ENCODE measurements at places on chromosomes 4 and X.

DNA sequence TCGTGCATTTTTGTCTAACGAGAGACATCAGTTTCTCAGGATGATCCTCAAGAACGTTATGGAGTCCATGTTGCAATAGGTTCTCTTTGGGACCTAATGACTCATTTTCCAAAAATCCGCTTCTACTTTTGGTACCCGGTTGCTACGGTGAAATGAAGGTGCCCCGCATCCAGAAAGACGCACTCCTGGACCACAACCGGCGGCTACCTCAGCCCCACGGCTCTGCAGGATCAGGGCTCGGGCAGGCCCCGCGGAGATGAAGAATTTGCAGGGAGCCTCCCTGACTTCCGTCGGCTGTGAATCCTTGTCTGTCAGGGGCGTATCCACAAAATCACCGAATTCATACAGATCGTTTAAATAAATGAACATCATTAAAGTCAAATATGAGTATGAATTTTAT lies 15.6 kb downstream of the GTPBP6 start:
- DNase-seq, result peak; percentile 65

DNA sequence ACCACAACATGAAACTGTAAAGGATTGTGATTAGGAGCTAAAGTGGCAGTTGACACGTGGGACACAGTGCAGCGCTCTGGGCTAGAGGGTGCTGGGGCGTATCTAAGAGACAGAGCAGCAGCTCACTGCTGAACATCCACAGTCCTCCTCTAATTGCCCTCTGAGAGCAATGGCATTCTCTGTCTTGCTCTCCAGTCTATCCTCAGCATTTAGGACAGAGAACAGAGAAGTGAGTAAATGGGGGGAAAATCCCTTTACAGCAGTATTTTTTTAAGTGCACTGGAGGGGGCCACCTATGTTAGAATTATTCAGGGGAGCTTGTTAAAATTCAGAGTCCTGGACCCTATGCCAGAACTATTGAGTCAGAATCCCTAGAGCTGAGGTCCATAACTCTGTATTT lies 4.2 kb upstream of the TMEM154 start:
- DNase-seq, result no peak

GRCh38 chr4:70711599-70711998 lies 10.2 kb upstream of the RUFY3 start:
- DNase-seq, result no peak

DNA sequence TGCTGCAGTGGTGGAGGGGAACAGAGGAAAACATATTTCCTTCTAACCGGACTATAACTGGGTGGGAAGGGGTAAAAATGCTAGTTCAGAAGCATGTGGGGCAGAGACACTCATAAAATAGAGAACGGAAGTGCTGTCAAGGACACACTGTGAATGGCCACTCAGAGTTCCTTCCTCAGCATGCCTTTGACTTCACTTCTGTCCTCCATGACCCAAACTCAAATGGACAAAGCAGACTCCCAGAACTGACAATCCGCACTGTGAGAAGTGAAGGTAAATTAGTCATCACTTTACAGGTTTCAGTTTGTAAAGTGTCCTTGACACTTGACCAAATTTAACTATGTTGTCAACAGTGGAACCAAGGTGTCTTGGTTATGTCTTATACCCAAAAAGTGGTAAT lies 30.2 kb upstream of the ELF2 start:
- no peak for DNase-seq

GRCh38 chr4:187179086-187180058 lies 455.7 kb upstream of the FAT1 start:
- DNase-seq, result no peak

DNA sequence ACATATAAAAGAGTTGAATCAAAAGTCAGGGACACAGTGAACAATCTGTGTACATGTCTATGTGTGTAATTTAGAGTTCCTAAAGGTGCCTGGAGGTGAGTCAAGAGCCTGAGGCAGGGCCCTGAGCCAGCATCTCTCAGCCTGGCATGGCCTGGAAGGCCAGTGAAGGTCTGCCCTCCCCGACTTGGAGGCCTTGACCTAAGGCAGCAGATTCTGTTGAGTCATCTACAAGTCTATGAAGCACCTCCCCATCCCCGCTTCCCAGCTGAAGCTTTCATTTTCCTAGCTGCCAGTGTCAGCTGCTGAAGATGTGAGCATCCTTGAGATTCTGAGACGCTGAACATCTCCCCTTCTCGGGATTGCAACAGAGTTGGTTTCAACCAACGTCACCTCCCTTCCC lies 583.9 kb downstream of the BCOR start:
- peak; percentile 65 for DNase-seq

- peak; percentile 55 for DNase-seq
These were observed 291.0 kb downstream of the LDB2 start for GRCh38 chr4:16607241-16608066.

GRCh38 chr4:53716471-53717063 lies 125.3 kb upstream of the LNX1 start:
- DNase-seq, result no peak

DNA sequence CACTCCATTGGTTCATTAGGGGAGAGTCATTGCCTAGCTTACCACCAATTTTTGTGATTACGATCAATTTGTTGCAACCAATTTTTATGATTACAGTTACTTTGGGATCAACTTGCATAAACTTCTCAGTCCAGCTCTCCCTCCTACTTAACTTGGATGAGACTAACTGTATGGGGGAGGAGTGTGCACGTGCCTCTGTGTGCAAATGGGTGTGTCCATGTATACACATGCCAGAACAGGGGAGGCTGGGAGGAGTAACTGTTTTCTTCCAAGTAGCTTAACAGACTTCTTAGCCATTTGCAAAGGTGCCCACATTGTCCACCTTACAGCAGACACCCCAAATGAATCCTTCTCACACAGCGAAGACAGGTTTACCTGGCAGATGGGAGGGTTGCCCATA lies 117.7 kb upstream of the VCX3B start:
- DNase-seq, result no peak

All from osteoblast (primary cell).